Chondrocyte (in vitro differentiated cells): ENCODE measurements at places on chromosomes 6 and 20. TPM values are rescaled to one million over a fixed set of nuclear protein-coding genes. Genes with fewer than 3 reads are reported as not detected.

GRCh38 chr20:17345321-17345720 lies 118.5 kb downstream of the PCSK2 start:
- DNase-seq, result no peak

The MACROD2 gene
- total RNA-seq, result 2.7 to 4.8 TPM (median 3.2 TPM) in 3 replicates

GRCh38 chr6:51571168-51571567 lies 516.2 kb downstream of the PKHD1 start:
- no peak for DNase-seq

The BANF2 gene
- not detected in 3 replicates for total RNA-seq

DNA sequence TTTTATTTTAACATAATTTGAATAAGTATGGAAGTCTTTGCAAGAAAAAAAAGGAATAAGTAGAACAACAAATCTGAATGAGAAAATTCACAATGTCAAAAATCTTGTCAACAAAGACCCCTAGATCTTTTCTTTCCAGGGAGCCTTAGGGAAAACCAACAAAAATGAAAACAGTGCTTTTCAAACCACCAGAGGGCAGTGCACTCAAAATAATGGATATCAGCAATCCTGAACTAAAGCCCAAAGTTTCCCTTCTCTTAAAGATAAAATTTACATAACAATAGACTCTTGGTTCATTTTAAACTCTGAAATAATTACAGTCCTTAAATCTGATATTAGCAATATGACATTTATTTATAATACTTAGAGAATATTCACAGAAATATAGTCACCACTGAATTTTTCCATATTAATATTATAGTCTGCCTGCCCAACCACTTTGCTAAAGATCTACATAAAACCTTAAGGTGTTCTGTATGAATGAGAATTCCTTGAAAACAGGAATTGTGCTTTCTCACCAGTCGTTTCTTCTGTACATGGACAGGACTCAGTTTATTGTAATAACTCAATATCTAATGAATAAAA lies 105.3 kb upstream of the BMP5 start:
- DNase-seq, result no peak

- no peak for DNase-seq
These were observed 28.7 kb downstream of the SAYSD1 start for GRCh38 chr6:39086294-39086693.

DNA sequence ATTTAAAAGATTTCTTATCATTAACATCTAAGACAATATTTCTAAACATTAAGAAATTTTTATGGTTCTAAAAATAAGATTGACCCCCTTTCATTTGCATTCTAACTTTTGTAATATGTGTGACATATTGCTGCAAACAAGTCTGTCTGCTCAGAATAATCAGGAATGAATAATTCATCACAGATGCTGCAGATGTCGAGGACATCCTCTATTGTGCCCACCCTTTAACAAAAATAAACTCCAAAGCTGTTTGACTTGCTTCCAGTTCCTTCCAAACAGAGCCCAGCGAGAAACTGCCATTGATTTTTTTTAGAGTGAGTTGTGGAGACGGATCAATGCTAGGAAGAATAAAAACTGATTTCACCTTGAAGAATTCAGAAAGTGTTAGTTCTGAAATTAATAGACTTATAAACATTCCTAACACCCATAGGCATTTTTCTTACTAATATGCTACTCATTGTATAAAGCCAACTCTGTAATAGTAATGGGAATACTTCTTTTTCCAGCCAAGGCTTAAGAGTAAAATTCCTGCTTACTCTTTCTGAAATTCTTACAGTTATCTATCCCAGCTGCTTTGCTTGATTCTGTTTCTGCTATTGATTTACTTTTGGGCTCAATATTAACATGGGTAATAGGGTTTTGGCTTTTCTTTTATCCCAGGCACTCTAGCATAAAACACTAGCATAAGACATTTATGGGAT lies 244.8 kb upstream of the FAM83B start:
- no peak for DNase-seq

DNA sequence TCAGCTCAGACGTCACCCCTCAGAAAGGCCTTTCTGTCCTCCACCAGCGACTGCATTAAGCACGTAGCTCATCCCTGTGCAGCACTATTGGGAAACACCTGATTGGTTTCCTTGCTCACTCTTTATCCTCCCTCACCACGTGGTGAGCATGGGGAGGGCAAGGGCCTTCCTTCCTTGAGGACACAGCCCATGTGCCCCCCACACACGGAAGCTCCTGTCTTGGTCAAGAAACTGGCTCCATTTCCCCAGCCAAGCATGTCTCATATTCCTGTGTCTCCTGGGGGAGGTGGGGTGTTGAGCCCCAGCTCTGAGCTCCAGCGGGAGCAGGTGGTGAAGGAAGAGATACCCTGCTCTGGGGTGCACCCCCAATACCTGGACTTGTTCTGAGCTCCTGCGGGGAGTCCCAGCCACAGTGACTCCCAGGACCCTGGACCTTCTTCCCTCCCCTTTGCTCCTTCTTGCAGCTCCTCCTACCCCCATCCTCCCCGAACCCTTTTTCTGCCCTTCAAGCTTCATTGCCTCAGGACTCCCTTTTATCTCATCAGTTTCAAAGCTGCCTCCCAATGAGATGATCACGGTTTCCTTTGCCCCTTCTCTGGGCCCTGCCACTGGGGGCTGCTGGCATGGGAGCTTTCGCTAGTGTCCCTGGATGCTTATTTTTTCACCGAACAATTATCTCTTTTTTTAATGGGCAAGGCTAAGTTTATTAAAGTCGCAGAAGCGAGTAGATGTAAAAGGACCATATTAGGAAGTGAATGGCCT lies 230.1 kb downstream of the TFAP2C start:
- DNase-seq, result no peak

The PNLDC1 gene
- not detected in 3 replicates for total RNA-seq

The CLPSL2 gene
- not detected in 3 replicates for total RNA-seq

DNA sequence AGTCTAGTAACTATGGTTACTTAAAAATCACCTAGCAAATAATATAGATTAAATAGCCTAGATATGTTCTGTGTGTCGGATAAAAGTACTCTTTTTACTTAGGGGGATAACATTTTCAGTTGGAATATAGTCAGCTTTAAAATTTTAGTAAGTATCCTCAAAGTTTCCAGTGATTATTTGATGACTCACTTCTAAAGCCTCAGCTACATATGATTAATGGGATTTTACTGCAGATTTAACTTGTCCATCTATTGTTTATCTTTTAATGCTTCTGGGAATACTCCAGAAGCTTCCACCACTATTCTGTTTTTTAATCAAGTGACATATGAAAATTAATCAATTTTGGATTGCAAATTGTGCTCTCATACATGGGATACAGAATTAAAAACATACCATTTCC lies 8.7 kb upstream of the TENT5A start:
- no peak for DNase-seq
